ENCODE measurements at places on chromosomes 16 and 17.

DNA sequence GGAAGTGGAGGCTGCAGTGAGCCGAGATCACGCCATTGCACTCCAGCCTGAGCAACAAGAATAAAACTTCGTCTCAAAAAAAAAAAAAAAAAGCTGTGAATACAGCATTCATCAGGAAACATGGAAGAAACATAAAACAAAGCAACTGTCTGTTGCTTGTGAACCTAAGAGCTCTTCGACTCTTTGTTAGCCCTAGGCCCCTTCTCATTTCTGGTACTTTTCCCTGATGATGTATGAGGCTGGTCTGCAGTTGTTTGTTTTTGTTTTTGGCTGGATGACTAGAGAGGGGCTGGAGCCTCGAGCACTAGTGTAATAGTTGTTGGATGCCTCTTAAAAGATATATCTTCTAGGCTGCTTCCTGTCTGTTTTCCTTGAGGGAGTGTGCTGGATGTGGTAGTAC lies 113.5 kb downstream of the MAP2K6 start:
- ATAC-seq, result no peak

- ATAC-seq, result no peak
These were observed 126.0 kb downstream of the RAB11FIP4 start for GRCh38 chr17:31517524-31517923.

GRCh38 chr17:18064053-18064452 lies 23.7 kb upstream of the DRG2 start:
- ATAC-seq, result no peak

- ATAC-seq, result no peak
These were observed 148.8 kb upstream of the CORO6 start for GRCh38 chr17:29771546-29771945.

DNA sequence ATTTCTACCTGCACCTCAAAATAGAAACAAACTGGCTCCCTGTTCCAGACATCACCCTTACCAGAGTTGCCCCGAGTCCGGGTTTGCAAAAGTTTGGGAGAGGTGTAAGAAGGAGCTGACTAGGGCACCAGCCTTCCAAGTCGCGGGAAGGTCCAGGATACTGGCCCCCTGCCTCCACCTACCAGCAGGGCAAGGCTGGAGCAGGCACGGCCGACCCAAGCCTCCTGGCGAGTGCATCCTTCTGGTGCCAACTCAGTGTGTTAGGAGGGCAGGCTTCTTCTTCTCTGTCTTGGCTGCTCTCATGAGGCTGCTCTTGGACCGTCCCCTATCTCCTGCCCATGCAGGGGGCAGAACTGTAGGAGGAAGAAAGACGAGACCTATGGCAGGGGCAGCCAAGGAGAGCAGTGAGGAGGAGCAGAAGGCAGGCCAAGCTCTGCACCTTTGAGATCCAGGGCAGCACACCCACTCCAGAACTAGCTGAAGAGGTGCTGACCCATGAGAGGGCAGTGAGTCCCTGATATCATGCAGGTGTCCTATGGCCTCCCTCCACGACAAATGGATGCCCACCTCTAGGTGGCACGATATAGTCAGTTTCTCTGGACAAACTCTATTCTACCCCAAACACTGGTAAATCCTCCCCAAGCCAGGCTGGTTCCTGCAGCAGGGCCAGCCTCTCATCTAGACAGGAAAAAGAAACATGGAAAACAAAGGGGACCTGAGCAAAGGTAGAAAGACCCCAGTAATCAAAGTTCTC lies 54.4 kb downstream of the CYTH1 start:
- ATAC-seq, result no peak

DNA sequence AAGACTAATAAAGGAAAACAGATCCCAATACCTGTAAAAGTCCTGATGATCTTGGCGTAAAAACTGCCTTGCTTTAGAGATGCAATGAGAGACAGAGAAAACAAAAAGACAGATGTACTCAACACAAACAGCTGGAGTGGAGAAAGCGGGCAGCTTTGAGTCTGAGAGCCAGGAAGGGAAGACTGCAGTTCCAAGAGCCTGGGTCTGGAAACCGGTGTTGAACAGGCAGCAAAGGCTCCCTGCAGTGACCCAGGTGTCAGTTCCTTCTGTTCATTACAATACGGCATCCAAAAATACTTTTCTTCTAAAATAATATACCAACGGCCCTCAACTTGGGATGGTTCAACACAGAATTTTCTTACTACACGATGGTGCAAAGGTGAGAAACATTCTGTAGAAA lies 29.6 kb downstream of the VPS53 start:
- no peak for ATAC-seq

GRCh38 chr16:47366228-47366627 lies 94.6 kb downstream of the ITFG1 start:
- ATAC-seq, result no peak

DNA sequence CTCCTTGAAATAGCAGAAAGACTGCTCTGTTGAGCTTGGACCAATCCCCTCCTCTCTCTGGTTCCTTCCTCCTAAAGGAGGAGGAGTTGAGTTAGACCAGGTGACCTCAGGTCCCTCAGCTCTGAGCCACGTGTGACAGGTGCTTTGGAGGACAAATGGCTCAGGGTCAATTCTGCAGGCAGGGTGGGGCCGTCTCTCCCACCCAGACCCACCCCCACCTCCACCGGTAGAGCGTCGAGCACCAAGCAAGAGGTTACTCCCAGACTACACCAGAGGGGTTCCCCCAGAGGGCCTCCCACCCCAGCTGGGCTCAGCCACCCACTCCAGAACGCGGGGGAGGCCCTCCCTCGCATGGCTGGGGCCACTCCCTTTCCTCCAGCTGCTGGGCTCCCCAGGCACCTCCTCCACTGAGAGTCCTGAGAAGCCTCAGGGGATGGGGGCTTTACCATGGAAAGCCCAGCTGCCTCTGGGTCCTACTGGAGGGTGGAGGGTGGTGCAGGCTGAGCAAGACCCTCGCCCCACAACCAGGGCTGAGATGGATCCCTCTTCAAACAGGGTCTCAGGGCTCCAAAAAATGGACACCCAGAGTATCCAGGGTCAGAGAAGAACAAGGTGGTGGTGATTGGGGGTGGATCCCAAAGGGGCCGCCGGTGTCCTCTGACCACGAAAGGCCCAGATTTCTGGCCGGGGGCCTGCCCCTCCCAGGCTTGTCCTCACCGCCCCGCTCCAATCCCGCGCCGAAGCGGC lies 7.6 kb downstream of the MYO1C start:
- ATAC-seq, result peak; percentile 3

- no peak for ATAC-seq
These were observed 118.0 kb upstream of the CA10 start for GRCh38 chr17:52276381-52277008.

DNA sequence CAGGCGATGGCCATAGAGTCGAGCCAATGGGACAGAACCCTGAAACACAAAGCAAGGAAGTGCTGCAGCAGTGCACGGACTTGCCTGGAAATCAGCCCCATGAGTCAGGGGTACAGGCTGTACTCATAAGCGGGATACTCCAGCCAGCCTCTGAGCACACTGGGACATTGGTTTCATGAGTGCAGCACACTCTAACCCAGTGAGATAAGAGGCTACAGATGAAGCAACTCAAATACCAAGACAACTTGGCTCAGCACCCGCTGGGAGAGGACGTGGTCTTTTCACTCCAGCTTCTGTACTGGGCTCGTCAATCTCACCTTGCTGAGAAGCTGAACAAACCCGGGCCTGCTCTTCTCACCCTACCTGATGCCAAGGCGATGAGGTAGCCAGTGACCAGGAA lies 98.2 kb downstream of the AXIN2 start:
- ATAC-seq, result no peak

- ATAC-seq, result no peak
These were observed 56.0 kb upstream of the FAM20A start for GRCh38 chr17:68657166-68657565.

DNA sequence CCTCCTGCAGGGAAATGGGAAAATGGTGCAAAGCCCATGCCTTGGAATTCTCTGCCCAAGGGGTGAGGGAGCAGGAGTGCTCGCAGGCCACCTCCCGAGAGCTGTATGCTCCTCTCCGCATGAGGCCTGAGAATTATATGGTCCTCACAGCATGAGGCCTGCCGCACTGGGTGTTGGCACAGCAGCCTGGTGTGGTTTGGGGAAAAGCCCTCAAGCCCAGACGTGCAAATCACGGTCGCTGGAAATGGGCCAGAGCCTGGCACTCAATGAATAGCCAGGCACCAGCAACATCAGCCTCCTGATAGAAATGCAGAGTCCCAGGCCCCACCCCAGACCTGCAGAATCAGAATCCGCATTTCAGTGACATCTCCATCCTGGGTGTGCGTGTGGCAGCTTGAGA lies 156.4 kb upstream of the FOXF1 start:
- ATAC-seq, result no peak

- no peak for ATAC-seq
These were observed 1.4 kb downstream of the MPG start for GRCh38 chr16:79151-80054.

- ATAC-seq, result no peak
These were observed 78.9 kb downstream of the TRIM37 start for GRCh38 chr17:59027750-59028149.

GRCh38 chr16:83847371-83848225 lies 39.8 kb downstream of the HSBP1 start:
- no peak for ATAC-seq

GRCh38 chr17:17077861-17078732 lies 35.8 kb downstream of the MPRIP start:
- ATAC-seq, result no peak

- no peak for ATAC-seq
These were observed 4.8 kb upstream of the MTHFSD start for GRCh38 chr16:86559802-86560305.

DNA sequence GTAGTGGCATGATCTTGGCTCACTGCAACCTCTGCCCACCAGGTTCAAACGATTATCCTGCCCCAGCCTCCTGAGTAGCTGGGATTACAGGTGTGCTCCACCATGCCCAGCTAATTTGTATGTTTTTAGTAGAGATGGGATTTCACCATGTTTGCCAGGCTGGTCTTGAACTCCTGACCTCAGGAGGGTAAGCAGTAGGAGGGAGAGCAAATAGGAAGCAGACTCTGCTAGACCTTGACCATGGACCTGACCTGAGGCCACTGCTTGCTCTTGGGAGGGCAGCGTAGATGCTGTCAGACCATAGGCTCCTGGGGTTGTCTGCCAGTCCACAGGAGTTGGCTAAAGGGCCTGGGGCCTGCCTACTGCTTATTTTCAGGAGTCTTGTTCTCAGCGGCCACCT lies 28.6 kb downstream of the AKAP1 start:
- no peak for ATAC-seq

DNA sequence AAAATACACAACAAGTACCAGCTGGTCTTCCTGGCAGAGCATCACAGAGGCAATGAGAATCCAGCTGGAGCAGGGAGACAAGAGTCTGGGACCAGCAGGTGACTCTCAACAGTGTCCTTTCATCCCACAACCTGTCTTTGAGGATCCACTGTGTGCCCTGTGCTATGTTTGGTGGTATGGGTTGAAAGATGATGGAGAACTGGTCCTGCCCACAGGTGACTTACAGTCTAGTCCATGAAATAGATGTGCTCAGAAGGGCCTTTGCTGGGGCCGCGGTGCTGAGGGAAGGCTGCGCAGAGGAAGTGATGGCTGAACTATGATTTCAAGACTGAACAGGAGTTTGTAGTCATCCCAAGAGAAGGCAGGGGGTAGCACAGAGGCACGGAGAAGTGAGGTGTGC lies 17.9 kb downstream of the WNT3 start:
- ATAC-seq, result no peak

- no peak for ATAC-seq
These were observed 1.5 kb upstream of the PRR29 start for GRCh38 chr17:63996430-63997182.

DNA sequence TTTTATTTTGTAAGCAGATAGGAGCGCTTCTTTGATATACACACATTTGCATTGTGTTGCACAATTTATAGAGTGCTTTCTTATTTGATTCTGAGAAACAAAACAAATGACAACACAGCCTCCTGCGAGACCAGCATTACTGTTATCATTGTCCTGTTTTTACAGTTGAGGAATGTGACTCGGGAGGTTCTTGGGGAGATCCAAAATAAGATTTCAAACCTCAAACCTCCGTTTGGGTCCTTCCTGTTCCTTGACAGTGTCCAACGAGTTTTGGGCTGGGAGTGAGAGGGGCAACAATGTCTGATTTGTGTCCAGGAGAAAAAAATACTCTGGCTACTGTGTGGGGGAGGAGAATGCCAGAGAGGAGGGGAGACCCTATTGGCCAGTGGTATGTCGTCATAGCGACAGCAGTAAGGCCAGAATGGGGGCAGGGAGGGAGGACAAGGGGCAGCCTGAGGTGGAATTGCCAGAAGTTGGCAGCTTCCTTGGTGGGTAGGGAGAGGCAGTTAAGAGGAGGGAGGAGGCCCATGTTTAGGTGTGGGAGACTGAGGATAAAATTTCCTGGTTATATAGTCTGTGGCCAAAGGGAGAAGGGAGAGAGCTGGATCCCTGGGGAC lies 45.5 kb downstream of the TMEM132E start:
- no peak for ATAC-seq

DNA sequence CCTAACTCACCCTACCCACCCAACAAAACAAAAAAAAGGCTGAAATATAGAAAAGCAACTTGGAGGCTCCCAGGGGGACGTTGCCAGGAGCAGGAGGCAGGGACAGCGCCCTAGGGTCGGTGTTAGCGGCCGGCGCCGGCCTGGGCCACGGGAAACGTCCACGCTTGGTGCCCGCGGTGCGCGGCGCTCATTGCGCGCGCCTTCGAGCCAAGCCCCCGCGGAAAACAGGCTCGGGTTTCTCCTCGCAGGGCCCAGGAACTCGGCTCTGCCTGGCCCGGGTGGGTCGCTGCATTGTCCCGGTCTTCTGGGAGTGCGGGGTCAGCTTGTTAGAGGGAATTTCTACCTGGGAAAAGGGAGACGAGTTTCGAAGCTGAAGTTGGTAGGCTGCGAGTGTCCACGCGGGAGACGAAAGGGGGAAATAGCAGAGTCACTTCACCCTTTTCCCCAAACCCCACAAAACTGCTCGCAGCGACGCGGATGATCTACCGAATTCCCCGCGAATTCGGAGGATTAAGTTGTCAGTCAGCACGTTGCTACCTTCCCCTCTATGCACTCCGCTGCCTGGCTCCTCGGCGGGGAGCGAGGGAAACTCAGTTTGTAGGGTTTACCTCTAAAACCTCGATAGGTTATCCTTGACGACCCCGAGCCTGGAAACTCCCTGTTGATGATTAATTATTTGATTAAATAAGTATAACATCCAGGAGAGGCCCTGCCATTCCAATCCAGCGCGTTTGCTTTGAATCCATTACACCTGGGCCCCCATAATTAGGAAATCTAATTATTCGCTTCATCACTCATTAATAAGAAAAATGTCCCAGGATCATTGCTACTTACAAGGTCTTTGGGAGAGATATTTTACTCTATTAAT lies 751 bp upstream of the FOXC2 start:
- ATAC-seq, result no peak

DNA sequence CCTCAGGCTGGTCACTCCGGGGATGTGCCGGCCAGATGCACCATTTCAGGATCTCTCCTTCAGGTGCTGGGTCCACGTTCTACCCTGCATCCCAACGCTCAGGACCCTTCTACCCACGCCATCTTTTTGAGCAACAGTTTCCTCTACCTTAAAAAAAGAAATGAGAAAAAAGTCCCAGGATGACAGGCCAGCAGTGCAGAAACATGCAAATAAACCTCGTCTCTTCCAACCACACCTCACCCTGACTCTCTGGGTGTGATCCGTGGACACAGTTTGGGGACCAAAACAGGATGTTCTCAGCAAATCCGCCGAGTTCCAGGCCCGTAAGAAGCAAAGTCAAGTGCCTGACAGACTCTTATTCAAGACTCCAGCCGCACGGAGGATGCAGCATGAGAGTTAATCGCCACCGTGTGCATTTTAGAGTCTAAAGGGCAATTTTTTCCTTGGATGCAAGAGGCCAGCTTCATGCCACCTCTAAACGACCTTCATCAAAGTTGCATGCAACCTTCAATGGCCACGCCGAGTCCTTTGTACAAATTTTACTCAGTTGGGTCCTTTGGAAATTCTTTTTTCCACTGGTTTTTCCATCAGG lies 99.6 kb downstream of the ZFHX3 start:
- ATAC-seq, result no peak

GRCh38 chr17:27494192-27495091 lies 38.2 kb downstream of the KSR1 start:
- no peak for ATAC-seq

All from activated CD4-positive, CD25-positive, alpha-beta regulatory T cell treated with anti-CD3 and anti-CD28 coated beads, Interleukin-2, amount 50 U/mL, for 24 hours (primary cell).